Panc1 (cell line): ENCODE measurements at places on chromosomes 4 and X. TPM values are rescaled to one million over a fixed set of nuclear protein-coding genes. Genes with fewer than 3 reads are reported as not detected.

GRCh38 chr4:96379524-96379923 is 539.6 kb downstream of the PDHA2 start:
- no peak for DNase-seq

The TEX28 gene
- not detected for total RNA-seq

GRCh38 chr4:24802648-24803047 is 7.3 kb downstream of the SOD3 start:
- DNase-seq: no peak

DNA sequence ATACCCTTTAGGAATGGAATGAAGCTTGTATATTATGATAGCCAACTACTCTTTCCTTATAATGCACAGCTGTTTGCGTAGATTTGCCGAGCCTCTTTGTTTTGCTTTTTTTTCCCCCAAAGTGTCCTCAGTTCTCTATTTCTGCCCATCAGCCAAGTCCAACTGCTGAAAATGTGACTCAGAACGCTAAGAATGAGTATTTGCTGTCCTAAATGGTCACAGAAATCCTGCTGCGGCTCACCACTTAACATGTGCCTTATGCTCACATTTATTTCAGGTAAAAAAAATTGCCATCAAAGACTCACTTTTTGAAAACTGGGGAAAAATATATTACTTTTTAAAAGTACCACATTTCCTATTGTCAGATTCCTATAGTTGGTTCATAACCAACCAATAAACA is 36.9 kb downstream of the GABRA4 start:
- DNase-seq: no peak

DNA sequence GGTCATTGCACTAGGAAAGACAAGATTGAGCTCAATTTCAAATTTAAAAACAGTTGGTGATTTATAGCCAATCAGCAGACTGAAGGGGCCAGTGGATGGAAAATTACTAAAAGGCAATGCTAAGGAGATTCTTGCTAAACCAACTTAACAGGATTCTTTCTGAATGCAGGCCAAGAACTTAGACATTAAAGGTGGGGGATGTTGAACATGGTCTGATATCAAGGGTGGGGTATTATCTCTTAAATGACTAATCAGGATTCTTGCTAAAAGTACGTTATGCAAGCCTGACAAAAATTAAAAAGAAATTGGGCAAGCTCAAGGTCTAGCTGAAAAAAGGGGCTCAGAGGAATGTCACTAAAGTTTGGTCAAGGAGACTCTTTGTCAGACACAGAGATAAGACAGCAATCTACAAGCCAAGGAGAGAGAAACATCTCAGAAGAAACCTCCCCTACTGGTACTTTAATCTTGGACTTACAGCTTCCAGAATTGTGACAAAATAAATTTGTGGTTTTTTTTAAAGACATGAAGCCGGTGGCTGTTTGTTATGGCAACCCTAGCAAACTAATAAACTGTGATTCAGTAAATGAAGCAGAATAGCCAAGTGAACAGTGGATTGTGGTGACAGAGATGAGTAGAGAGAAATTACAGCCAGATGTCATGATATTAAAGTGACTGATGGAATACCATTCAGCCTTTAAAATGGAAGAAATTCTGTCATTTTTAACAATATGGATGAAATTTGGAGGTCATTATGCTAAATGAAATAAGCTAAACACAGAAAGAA is 120.3 kb upstream of the KLHL4 start:
- DNase-seq: no peak

DNA sequence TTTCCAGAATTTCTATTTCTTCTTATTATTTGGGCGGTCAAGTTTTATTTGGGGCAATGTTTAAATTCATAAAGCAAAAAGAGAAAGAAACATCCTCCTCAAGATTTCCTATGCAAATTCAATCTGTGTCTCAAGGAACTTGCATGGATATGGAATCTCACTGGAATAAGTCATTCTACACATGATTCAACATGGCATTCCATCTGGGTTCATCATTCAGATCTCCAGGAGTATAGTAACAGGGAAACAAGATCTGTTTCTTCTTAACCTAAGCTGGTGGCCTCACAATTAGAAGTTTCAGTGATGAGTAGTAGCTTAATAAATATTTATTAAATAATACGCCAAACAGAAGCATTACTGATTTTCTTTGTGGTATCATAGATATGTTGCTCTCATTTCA is 19.8 kb downstream of the KLHL34 start:
- DNase-seq: no peak

DNA sequence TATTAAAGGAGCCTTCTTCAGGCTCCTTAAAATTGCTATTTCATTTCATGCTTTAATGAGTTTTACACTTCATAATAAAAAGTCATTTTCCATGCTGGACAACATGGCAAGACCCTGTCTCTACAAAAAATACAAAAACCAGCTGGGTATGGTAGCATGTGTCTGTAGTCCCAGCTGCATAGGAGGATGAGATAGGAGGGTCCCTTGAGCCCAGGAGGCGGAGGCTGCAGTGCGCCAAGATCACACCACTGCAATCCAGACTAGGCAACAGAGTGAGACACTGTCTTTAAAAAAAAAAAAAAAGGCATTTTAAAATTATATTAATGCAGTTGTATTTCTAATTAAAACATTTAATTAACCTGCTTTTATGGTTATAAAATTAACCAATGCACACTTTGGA is 49.2 kb downstream of the PDS5A start:
- no peak for DNase-seq

DNA sequence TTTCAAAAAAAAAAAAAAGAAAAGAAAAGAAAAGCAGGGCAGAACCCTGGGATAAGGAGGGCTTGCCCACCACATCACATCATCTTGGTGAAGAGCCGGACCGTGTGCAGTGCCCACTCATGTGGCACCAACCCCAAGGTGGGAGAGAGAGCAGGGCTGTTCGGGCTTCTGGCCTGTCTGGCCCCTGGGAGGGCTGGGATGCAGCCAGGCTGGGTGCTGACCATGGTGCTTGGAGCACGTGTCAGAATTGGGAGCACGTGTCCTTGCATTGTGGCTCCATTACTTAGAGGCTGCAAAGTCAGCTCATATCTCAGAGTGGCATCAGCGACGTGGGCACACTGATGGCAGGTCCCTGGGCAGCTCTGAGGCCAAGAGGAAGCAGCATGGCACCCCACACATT is 100.9 kb upstream of the AFAP1 start:
- DNase-seq: no peak

The TMEM35A gene
- total RNA-seq: not detected

The CTSO gene
- total RNA-seq: 3.3 TPM

- DNase-seq: no peak
These were observed 160.9 kb downstream of the AFAP1 start for GRCh38 chr4:7778510-7779431.
